Aorta (tissue), 5 donors: ENCODE measurements at places on chromosomes 2 and 18. TPM values are rescaled to one million over a fixed set of nuclear protein-coding genes. Genes with fewer than 3 reads are reported as not detected.

DNA sequence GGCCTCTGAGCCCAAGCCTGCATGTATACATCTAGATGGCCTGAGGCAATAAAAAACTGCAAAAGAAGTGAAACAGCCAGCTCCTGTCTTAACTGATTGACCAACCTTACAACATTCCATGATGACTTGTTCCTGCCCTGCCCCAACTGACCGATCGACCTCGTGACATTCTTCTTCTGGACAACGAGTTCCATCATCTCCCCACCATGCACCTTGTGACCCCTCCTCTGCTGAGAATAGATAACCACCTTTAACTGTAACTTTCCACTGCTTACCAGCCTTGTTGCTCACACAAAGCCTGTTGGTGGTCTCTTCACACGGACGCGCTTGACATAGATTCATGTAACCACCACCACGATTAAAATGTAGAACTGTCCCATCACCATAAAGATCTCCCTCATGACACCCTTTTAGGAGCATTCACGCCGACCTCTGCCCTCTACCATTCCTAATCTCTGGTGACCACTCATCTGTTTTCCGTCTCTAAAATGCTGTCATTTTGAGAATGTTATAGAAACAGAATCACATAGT is 120.1 kb upstream of the REV1 start:
- H3K4me1 ChIP-seq: peaks cover 6% of the 10 kb centered on the region
- no peaks in the 10 kb centered on the region for H3K27me3 ChIP-seq
- no peak overlapping the region for H3K4me3 ChIP-seq
- DNase-seq: no peak
- H3K27ac ChIP-seq: no peak overlapping the region

DNA sequence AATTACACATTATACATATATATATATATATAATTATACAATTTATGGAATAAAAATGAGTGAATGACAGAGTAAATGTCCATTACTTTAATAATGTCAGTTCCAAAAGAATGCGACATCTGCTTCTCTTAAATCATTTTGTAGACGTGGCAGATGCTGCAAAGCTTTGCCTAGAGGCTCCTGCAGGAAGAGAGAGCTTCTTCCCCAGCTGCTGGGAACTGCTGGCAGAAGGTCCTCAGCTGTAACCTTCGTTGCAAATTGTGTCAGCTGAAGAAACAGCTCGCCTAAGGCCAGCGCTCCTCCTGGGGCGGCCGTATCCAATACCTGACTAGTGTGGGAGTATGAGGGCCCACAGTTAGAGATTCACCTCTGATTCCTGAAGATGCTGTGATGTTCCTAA is 9.6 kb upstream of the THNSL2 start:
- H3K27me3 ChIP-seq: no peaks in the 10 kb centered on the region
- H3K4me1 ChIP-seq: no peaks in the 10 kb centered on the region
- H3K36me3 ChIP-seq: no peaks in the 10 kb centered on the region
- no peak for DNase-seq
- no peak overlapping the region for H3K4me3 ChIP-seq

SIX3 gene
- total RNA-seq: not detected

DNA sequence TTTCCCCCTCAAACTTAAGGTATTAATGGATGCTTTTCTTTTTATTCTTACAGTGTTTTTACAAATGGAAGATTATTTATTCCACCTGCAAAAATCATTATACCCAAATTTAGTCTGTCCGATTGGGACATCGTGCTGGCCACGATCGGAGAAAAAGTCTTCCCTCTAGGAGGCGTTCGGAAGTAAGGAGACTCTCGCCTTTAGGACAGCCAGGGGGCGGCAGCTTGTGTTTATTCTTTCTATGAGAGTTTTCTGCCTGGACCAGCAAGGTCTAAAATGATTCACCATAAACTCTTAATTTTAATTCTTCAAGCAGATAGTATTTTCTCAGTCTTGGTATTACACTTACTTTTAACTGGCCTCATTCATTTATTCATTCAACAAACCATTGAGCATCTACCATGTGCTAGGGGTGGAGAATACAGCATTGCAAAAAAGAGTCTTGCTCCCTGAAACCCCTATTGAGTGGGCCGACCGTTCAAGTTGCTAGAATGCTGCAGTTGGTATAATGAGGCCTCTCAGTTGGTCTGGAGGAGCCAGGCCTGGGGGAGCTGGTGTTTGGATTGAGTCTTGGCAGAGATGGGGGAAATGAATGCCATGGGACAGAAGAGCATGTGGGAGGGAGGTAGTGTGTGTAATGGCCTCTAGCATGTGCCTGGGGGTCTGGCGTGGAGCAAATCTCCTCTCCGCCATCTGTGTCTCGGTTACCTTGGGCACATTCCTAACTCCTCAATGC is 38.7 kb downstream of the DCDC2C start:
- H3K4me3 ChIP-seq: no peak overlapping the region
- no peaks in the 10 kb centered on the region for H3K27me3 ChIP-seq
- no peaks in the 10 kb centered on the region for H3K36me3 ChIP-seq
- no peak overlapping the region for H3K27ac ChIP-seq
- DNase-seq: no peak
- no peaks in the 10 kb centered on the region for H3K4me1 ChIP-seq

CYP27A1 gene
- total RNA-seq: 50.6 TPM

ABCG8 gene
- total RNA-seq: not detected

DNA sequence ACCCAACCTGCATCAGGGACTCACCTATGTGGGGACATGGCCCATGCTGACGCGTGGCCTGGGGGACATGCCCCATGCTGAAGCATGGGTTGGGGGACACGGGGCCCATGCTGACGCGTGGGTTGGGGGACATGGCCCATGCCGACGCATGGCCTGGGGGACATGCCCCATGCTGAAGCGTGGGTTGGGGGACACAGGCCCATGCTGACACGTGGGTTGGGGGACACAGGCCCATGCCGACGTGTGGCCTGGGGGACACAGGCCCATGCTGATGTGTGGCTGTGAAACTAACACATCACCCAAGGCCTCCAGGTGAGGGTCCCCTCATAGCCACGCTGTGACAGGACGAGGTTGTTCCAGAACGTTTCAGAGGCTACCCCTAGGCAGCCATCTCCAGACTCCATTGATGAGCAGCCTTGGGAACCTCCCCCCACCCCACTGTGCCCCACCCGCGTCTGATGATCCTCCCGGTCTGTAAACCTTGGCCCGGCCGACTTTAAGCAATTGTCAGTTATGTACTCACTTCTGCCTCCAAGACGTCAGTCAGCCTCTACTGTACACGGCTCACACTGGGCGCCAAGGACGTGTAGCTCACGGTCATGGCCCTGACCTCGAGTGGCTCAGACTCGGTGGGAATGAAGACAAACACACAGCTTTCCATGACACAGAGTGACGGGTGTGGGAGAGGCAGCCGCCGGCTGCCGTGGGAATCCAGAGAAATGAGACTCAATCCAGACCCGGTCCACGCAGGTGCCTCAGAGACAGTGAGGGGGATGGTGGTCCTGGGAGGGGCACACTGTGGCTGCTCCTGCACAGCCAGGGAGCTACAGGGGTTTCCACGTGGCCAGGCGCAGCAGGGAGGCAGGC is 50.2 kb upstream of the SLC66A3 start:
- H3K27ac ChIP-seq: no peak overlapping the region
- DNase-seq: no peak
- no peaks in the 10 kb centered on the region for H3K4me1 ChIP-seq
- H3K27me3 ChIP-seq: no peaks in the 10 kb centered on the region

TUBA3E gene
- not detected for total RNA-seq

DNA sequence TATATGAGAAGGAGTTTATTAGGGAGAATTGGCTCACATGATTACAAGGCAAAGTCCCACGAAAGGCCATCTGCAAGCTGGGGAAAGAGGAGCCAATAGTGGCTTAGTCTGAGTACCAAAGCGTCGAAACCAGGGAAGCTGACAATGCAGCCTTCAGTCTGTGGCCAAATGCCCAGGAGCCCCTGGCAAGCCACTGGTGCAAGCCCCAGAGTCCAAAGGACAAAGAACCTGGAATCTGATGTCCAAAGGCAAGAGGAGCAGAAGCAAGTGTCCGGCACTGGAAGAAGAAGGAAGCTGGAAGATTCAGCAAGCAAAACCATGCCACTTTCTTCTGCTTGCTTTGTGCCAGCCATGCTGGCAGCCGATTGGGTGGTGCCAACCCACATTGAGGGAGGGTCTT is 74.3 kb upstream of the NPAS2 start:
- no peak overlapping the region for H3K27ac ChIP-seq
- no peaks in the 10 kb centered on the region for H3K27me3 ChIP-seq
- DNase-seq: no peak
- H3K36me3 ChIP-seq: no peaks in the 10 kb centered on the region
- no peaks in the 10 kb centered on the region for H3K4me1 ChIP-seq

TSHZ1 gene
- total RNA-seq: 15.9 TPM

GRCh38 chr2:111667542-111668273 is 216.3 kb downstream of the ANAPC1 start:
- DNase-seq: no peak
- no peak overlapping the region for H3K4me3 ChIP-seq
- no peak overlapping the region for H3K27ac ChIP-seq
- no peaks in the 10 kb centered on the region for H3K36me3 ChIP-seq

HJURP gene
- 1.1 TPM for total RNA-seq

DNA sequence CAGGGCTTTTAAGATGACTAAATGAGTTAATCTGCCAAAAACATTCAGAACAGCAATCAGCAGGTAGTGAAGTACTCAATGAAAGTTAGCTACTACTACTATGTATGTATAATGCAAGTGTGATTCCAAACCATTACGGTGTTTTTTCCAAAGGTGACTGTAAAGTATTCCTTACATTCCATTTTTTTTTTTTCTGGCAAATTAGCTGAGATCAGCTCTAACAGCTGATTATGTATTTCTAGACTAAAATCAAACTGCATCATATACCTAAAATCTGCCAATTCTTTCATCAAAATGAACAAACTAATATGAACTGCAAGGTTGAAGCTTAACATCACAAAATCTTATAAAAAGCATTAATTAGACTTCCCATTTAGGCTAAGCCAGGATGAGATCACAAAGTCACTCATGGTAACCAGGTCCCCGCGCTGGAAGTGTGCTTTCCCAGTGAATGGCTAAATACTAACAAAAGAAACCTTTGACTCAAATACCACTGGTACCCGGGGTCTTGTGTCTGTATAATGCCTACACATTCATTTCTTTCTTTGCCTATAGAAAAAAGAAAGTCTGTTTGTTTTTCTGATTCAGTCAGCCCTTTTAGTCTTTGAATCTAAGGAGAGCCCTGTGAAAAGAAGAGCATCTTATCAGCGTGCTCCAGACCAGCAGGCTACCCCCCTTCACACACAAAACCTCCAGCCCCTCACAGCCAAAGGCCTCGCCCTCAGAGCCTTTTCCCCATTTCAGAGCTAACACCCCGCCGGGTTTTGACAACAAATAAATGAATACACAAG is 88.3 kb downstream of the RBMS1 start:
- H3K4me1 ChIP-seq: peaks cover 4% of the 10 kb centered on the region
- no peak overlapping the region for H3K27ac ChIP-seq
- no peak for DNase-seq
- H3K27me3 ChIP-seq: no peaks in the 10 kb centered on the region

ASXL3 gene
- 4.3 TPM for total RNA-seq

DNA sequence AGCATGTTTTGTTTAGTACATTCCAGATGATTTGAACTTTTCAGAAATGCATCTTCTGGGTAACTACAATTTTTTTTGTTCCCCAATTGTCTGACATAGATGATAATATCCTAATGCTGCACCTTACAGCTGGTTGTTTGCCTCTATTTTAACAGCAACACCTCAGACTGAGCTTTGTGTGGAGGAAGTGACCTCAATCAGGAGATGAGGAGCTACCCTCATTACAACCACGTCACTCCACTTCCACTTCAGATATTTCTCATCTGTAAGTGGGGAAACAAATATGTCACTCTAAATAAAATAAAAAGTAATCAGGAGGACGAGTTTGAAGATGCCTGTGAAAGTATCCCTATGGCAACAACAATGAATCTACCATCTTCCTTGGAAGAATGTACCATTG is 12.1 kb upstream of the SRSF7 start:
- no peaks in the 10 kb centered on the region for H3K27me3 ChIP-seq
- H3K36me3 ChIP-seq: no peaks in the 10 kb centered on the region
- H3K27ac ChIP-seq: no peak overlapping the region
- no peaks in the 10 kb centered on the region for H3K4me1 ChIP-seq
- DNase-seq: no peak

DNA sequence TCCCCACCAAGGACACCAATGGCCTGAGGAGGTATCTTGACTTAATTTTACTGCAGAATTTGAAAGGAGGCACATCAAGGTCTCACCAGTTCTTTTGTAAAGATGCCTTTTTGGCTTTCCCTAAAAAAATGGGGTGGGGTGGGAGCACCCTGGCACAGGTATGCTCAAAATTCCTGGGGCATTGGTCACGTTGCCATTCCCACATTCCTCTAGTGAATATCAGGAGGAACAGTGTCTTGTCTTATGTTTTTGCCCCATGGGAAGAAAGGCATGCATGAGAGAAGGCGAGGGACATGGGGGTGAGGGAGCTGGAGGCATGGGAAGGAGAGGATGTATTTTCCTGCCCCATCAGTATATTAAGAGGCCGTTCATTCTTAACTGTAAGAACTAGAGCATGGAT is 275.3 kb downstream of the CMPK2 start:
- no peaks in the 10 kb centered on the region for H3K4me1 ChIP-seq
- H3K27ac ChIP-seq: no peak overlapping the region
- no peaks in the 10 kb centered on the region for H3K27me3 ChIP-seq

MARCHF4 gene
- not detected for total RNA-seq

DNA sequence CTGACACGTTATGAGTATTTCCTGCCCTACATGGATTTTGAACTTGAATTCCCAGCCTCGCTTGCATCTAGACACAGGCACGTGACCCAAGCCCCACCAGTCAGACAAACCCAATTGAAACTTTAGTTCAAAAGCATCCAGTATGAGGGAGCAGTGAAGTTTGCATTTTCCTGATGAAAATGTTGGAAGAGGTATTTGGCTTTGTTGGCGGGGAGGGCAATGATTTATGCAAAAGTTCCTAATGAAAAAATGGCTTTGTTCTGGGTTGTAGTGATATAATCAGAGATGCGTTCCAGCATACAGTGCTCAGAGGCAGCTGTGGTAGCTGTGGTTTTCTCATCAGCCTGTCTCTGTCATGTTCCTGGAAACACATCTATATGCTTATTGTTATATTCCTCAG is 36.8 kb upstream of the CPS1 start:
- no peaks in the 10 kb centered on the region for H3K4me1 ChIP-seq
- no peak overlapping the region for H3K4me3 ChIP-seq
- H3K27me3 ChIP-seq: no peaks in the 10 kb centered on the region
- H3K27ac ChIP-seq: no peak overlapping the region

GRCh38 chr2:44680424-44680971 is 261.0 kb upstream of the SIX3 start:
- no peak for DNase-seq
- H3K27ac ChIP-seq: no peak overlapping the region
- no peaks in the 10 kb centered on the region for H3K36me3 ChIP-seq
- H3K4me3 ChIP-seq: no peak overlapping the region
- H3K27me3 ChIP-seq: no peaks in the 10 kb centered on the region
- no peaks in the 10 kb centered on the region for H3K4me1 ChIP-seq

DNA sequence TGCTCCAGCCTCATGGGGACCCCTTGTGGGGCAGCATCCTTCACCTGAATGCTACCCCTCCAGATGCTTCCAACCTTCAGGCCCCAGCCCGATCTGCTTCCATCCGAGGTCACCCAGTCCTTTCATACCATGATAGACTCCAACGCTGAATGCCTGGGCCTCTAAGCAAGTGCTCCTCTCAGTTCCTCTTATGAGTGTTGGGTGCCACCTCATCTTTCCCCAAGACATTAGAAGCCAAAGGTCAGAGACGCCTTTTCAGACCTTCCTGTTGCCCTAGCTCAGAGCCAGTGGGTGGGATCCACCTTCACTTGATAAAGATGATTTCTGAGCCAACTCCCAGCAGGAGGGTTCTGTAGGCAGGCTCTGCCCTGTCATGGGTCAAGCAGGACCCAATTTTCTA is 174.5 kb upstream of the MGAT5 start:
- H3K27me3 ChIP-seq: no peaks in the 10 kb centered on the region
- H3K27ac ChIP-seq: no peak overlapping the region
- DNase-seq: no peak
- H3K36me3 ChIP-seq: no peaks in the 10 kb centered on the region
- H3K4me1 ChIP-seq: no peaks in the 10 kb centered on the region
- no peak overlapping the region for H3K4me3 ChIP-seq

TUBA4B gene
- total RNA-seq: not detected
